ENCODE measurements at places on chromosomes 5 and 9.

DNA sequence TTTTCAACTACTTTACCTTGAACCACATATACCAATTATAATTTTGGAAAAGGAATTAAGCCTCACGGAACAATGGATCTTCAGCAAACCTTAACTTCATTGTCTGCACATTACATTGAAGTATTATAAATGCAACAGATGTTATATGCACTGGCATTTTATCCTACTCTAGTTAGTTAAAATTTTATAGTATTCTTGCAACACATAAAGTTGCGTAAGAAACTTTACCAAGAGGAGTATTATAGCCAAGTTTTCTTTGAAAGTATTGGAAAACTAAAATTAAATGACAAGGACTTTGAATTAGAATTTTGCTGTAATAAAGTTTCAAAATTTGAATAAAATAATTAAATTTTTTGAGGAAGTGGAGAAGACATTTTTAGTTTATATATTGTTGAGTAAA lies 63.4 kb upstream of the SREK1 start:
- DNase-seq, result no peak

GRCh38 chr5:132790201-132790865 lies 13.3 kb upstream of the SEPTIN8 start:
- DNase-seq, result no peak

- no peak for DNase-seq
Observed at GRCh38 chr5:86861512-86861911, 243.8 kb downstream of the COX7C start.

DNA sequence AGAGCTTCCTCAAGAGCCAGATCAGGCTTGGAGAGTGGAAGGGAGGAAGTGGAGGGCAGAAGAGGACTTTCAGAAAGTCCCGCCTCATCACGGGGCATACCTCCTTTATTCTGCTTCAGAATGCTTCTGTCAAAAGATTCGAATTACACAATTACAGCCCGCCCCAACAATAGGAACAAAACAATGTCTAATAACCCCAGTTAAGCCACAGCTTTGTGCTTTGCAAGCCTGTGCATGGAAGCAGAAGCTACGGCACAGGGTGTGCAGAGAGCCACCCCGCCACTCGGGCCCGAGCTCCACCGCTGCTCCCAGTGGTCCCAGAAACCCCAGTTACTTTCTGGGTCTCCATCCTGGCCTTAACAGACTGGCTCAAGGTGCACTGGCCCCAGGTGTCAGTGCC lies 23.5 kb downstream of the HNRNPH1 start:
- no peak for DNase-seq

DNA sequence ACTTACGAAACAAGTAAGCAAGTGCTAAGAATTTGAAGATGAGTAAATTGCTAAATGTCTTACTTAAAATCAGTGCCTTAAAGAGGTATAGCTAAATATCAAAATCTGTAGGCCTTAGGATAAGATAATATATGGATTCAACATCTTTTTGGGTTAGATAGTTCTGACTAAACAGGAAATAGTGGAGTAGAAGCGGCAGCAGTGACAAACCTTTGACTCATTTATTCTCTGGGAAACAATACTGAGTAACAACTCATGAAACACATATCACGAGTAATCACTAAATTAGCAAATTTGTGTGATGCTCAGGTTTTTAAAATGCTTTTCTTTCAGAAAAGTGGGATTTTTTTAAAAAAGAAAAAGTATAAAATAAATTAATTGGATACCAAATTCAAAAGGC lies 762.1 kb upstream of the TYRP1 start:
- no peak for DNase-seq

DNA sequence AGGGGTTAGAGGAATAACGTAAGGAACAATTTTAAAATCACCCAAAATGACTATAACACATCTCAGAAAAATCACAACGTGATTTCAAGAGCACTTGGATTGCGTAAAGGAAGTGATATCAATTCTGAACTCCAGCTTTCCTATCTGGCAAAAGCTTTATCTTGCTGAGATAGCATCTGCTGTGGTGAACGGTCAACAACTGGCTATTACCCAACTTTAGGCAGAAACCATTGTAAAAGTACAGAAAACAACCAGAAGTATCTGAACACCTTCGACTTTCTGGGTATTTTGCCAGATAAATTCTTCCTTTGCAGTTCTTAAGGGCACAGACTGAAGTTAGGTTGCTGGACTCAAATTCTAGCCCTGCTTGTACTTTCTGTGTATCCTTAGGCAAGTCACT lies 9.2 kb downstream of the ABLIM3 start:
- DNase-seq, result no peak

DNA sequence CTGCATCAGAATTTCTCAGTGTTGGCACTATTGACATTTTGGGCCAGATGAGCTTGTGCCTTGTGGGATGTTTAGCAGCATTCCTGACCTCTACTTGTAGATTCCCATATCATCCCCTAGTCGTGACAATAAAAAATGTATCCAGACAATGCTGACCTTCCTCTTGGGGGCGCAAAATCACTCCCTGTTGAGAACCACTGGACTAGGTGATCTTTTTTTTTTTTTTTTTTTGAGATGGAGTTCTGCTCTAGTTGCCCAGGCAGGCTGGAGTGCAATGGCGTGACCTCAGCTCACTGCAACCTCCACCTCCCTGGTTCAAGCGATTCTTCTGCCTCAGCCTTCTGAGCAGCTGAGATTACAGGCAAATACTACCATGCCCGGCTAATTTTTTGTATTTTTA lies 22.6 kb downstream of the STXBP1 start:
- no peak for DNase-seq

- DNase-seq, result no peak
Observed at GRCh38 chr9:18504707-18505106, 30.8 kb downstream of the ADAMTSL1 start.

GRCh38 chr5:79408028-79408427 lies 105.9 kb downstream of the HOMER1 start:
- no peak for DNase-seq

DNA sequence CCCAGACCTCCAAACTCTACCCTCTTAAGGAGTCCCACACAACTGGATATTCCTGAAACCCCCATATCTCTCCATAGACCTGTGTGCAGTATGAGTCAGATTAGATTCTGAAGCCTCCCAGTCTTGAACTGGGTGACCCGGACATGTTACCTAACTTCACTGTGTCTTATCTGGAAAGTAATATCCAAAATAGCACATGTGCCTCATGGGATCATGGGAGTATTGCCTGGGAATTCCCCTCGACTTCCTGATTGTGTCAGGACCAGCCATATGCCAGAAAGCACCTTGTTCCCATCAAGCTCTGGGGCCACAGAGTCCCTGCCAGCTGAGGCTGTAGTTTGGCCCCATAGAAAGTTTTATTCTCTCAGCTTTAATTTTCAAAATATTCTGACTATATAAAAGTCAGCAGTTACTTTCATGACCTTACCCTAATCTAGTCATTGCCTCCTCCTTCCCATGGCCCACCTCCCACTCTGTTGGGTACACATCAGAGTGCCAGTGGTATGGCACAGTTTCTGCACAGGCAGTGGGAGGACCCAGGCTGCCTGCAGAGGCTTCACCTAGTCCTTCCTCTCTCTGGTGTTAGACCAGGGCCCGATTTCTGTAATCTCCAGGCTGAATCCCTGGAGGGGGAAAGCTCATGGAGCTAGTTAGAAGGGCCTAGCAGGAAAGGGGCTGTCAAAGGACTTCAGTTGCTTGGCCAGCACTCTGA lies 19.5 kb upstream of the B4GALT1 start:
- no peak for DNase-seq
